Panc1 (cell line): ENCODE measurements at places on chromosomes 12 and 14.

GRCh38 chr12:124681779-124682391, 114.5 kb upstream of the NCOR2 start:
- DNase-seq: peak; percentile 75

DNA sequence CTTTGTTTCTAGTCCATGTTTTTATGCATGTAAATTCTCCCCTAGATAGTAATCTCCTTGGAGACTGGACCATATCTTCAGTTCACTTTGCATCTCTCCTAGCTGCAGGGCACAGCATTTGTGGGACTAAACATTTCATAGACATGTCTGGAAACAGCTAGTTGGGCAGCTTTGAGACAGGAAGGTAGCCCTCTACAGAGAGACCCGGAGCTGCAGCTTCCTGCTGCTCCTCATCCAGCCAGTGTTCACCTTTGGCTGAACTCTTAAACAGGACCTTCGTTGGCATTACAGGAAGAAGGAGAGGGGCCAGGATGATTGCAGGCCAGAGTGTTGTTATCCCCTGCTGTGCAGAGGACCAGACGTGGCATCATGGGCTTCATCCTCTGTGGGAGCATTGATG, 52.9 kb downstream of the GNS start:
- no peak for DNase-seq

- DNase-seq: peak; percentile 96
Measured at GRCh38 chr14:20683125-20683890, 1.1 kb upstream of the RNASE4 start.

- no peak for DNase-seq
Measured at GRCh38 chr14:89941830-89942377, 12.6 kb downstream of the EFCAB11 start.

DNA sequence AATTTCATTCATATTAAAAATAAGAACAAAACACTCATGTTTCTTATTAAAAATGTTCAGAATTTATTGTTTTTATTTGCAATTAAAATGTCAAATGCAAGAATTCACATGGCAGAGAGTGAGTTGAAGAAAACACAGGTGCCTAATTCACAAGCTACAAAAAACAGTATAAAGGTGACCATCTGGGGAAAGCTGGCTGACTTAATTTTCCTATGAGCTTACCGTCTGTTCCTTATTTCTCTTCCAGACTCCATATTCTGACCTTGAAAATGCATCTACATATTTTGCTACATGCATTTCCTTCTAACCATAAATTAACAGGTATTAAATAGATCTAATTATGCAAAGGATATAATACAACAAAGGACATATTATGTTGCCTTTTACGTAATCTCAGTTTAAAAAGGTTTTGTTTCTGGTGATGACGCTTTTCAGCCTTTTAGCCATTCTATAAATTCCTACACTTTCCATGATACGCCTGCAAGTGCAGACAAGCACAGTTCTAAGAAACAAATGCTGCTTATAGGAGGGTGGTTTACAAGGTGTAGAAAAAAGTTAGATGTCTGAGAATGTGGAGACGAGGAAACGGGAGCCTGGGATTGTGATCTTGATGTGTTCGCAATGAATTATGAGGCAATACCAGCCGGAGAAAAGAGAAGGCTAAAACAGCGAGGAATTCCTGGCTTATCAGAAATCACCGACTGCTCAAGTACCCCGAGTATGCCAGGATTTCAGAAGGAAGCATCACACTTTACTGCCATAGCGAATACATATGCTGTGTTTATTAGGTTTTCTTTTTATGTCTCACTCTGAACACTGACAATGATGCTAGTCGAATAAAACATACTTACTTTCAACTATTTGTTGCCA, 24.6 kb downstream of the LIN7A start:
- DNase-seq: no peak

- peak; percentile 20 for DNase-seq
Measured at GRCh38 chr12:3202734-3203446, 125.7 kb downstream of the TSPAN9 start.

GRCh38 chr14:43198465-43198864, 1308.6 kb downstream of the FSCB start:
- DNase-seq: no peak

DNA sequence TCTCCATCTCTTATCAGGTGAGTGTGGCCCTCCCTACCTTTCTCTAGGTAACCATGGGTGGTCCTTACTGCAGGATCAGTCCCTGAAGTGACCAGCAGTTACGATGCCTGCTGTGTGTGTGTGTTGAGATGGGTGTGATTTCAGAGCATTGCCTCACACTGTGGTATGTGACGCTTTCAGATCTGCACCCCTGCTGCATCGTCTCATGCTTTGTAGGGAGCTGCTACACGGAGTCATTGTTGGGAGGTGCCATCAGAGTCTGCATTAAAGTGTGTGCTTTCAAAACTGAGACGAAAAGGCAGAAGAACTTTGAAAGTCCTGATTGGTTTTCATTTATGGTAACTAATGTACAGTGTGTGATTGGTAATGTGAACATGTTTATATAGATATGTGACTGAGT, 150.5 kb downstream of the PELI2 start:
- no peak for DNase-seq

DNA sequence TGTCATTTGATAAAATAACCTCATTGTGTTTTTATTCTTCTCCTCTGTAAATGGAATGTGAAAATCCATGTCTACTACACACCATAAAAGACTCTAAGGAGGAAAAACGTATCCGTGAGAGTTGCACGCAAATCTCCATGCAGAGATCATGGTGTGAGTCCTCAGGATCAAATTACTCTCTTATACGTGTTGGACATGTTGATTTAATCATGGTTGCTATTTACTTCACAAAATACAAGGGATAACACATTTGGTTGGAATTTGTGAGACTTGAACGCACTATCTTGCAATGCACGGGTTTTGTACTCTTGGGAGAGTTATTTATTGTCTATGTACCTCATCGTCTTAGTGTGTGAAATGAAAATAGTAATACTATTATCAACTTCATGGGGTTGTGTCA, 128.0 kb upstream of the RASSF8 start:
- DNase-seq: no peak

- DNase-seq: no peak
Measured at GRCh38 chr14:91175291-91176201, 61.7 kb downstream of the DGLUCY start.

- no peak for DNase-seq
Measured at GRCh38 chr14:23055621-23056144, 1.6 kb downstream of the CDH24 start.

DNA sequence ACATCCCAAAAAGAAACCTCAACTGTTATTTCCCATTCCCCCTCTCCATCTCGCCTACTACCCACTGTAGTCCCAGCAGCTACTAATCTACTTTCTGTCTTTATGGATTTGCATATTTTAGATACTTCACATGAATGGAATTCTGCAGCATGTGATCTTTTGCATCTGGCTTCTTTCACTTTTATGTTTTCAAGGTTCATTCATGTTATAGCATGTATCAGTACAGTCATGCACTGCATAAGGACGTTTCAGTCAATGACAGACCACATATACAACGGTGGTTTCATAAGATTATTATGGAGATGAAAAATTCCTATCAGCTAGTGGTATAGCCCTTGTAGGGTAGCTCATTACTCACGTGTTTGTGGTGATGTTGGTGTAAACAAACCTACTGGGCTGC, 24.5 kb downstream of the PCNX4 start:
- no peak for DNase-seq

- DNase-seq: no peak
Measured at GRCh38 chr12:109648521-109648920, 65.1 kb upstream of the FAM222A start.

DNA sequence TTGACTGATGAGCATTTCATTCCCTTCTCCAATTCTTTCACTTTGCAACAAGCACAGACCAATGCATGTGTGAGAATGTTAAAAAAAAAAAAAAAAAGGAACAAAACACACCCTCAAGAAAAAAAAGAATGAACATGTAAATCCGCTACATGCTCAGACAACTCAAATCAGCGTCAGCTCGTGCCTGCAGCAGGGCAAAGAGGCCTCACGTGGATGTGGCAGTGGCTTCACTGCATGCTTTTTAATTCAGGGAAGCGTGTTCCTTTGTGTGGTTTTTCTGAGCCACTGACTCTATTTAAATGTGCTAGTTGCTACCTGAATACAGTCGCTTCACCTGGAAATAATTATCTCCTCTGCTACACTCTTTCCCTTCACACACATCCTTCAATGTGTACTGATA, 55.1 kb downstream of the PPP1R36 start:
- no peak for DNase-seq
